ENCODE measurements at places on chromosomes 2 and 18.

- no peak for DNase-seq
Observed at GRCh38 chr2:23502096-23502495, 117.1 kb downstream of the KLHL29 start.

GRCh38 chr2:28766070-28766469, 14.4 kb downstream of the PPP1CB start:
- DNase-seq, result no peak

DNA sequence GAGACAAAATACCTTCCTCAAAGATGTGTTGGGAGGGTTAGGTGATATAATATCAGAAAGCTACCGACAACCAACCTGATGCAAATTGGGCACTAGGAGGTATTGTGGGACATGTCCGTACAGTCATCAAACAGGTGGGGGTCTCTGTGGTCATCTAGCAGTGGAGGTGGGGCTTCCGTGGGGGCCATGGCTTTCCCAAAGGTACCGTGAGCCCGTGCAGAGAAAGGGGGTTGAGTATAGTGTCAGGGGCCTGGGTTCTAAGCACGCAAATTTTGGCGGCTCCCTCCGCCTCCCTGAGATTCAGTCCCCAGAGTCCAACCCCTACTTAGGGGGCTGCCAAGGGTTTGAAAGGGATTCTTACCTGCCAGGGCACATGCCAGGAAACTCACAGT, 32.6 kb downstream of the HJURP start:
- no peak for DNase-seq

DNA sequence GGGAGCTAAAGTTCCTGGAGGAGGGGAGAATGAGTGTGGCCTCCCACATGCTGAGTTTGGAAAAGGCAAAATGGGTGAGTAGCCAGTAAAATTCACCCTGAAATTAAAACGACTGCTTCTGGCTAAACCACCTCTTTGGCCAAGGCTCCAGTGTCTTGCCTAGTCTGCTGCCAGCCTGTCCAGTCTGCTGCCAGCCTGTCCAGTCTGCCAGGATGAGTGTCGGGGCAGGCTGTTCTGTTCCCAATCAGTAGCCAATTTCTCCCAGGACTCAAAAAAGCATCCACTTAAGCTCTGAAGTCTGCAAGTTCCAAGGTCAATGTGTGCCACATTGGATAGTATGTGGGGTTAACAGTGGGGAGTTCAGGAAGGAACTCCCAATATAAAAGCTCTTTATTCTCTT, 134.6 kb upstream of the KLHL29 start:
- DNase-seq, result peak; percentile 45

GRCh38 chr18:10354241-10354811, 100.1 kb upstream of the APCDD1 start:
- peak; percentile 63 for DNase-seq

DNA sequence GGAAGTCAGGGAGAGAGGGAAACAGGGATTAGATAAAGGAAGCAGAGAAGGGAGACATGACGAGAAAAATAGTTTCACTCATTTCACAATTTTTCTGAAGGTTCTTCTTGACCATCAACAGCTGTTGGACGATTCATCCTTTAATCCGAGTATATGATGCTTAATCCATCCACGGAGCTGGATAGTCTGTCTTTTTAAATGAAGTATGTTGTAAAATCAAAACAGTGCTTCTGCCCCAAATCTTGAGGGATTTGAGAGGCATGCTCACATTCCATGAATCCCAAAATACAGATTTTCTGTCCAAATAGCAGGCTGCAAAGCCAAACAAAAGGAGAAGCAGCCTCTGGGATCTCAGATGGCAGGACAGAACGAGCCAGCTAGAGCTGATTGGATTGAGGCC, 47.5 kb downstream of the EPAS1 start:
- no peak for DNase-seq

- no peak for DNase-seq
Observed at GRCh38 chr18:66193938-66194337, 410.0 kb downstream of the CDH19 start.

- no peak for DNase-seq
Observed at GRCh38 chr2:59701271-59701994, 852.0 kb downstream of the BCL11A start.

GRCh38 chr2:128593879-128594650, 275.4 kb upstream of the HS6ST1 start:
- DNase-seq, result no peak

DNA sequence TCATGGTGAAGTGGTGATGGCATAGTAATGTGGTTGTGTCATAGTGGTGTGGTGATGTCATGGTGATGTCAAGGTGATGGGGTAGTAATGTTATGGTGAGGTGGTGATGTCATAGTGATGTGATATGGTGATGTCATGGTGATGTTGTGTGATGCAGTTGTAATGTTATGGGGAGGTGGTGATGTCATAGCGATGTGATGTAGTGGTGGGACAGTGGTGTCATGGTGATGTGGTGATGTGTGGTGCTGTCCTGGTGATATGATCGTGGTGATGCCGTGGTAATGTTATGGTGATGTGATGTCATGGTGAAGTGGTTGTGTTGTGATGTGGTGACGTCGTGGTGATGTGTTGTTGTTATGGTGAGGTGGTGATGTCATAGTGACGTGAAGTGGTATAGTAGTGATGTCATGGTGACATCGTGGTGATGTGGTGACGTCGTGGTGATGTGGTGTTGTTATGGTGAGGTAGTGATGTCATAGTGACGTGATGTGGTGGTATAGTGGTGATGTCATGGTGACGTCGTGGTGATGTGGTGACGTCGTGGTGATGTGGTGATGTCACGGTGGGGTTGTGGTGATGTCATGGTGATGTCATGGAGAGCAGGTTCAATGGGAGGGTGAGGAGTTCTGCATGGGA, 242.7 kb upstream of the MYT1L start:
- DNase-seq, result no peak

DNA sequence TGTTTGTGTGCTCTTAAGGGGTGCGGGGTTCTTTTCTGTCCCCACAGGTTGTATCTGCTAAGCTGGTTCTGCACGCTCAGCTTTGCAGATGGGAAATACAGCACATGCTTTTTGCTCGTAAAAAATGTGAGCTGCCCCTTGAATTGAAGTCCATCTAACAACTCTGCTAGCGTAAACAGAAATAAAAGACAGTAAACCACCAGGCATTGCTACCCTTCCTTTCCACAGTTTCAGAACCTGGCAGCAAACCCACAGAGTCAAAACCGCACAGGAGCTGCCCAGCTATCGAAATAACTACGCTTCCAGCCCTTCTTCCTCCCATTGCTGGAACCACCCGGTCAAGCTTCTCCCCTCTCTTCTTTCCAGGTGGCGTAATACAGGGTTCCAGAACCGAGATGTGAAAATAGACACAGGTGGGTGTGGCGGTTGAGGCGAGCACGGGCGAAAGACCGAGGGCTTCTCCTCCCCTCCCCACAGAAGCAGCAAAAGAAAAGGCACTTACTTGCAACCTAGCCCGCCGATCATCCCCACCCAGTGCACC, 479 bp downstream of the SCN9A start:
- no peak for DNase-seq

DNA sequence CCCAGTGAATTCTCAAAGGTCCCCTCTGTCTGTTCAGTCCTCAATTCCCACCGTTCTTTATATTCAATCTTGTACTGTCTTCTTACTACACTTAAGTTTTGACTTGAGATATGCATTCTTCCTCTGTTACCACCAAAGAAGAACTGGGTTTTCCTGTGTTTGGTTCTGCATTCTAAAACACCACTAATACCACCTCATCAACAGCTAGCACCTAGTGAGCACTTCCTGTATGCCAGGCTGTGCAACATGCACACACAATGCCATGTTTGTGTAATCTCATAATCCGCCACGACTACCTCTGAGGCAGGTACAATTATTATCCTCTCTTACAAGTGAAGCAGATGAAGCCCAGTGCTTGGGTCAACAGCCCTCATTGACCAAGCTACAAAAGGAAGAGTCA, 11.8 kb upstream of the CTAGE1 start:
- no peak for DNase-seq

- no peak for DNase-seq
Observed at GRCh38 chr2:177352441-177353186, 40.0 kb upstream of the AGPS start.

GRCh38 chr2:211068108-211068780, 511.8 kb downstream of the CPS1 start:
- DNase-seq, result no peak

- no peak for DNase-seq
Observed at GRCh38 chr2:12429779-12430406, 286.8 kb upstream of the TRIB2 start.

DNA sequence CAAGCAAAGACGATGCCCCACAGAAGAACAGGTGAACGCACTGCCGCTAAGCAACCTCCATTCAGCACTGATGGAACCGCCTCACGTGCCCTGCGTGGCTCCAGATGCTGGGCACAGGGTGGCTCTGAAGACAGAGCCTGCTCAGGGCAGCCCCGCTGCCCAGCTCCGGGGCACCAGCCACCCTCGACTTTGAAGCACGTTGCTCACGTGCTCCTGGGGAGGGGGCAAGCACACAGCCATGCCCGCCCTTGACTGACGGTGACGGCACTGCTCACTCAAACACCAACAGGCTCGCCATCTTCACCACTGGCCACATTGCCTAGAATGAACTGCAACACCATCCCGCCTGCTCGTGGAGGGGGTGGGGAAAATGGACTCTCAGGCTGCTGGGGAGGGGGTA, 251.3 kb downstream of the HDAC4 start:
- no peak for DNase-seq

- DNase-seq, result no peak
Observed at GRCh38 chr2:26355038-26355995, 8.7 kb upstream of the ADGRF3 start.

GRCh38 chr2:229340086-229340760, 69.1 kb upstream of the PID1 start:
- DNase-seq, result no peak

DNA sequence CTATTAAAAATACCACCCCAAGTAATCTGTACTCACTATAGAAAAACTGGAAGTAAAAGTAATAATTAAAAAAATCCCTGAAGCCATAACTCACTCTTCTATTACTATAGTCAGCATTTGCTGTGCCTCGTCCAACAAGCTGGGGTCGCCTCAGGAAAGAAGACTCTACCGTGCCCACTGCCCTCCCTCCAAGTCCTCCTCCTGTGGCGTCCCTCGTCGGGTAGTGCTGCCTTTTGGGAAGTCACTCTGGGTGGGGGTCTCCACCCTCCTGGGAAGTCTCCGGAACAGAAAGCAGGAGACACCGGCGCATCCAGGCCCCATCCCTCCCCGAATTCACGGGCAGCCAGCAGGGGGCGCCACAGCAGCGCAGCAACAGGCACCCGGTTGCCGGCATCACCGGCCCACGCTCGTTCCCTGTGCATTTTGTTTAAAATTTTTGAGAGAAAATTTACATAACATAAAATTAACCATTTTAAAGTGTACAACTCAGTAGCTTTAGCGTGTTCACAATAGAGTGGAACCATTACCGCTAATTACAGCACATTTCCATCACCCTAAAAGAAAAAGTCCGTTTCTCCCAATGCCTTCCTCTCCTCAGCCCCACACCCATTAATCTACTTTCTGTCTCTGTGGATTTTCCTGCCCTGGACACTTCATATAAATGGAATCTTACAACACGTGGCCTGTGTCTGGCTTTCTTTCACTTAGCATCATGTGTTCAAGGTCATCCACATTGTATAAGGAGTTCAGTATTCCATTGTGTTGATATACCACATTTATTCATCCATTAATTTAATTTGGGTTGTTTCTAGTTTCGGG, 62.2 kb downstream of the ADNP2 start:
- no peak for DNase-seq

GRCh38 chr2:44778221-44778654, 163.3 kb upstream of the SIX3 start:
- DNase-seq, result no peak

DNA sequence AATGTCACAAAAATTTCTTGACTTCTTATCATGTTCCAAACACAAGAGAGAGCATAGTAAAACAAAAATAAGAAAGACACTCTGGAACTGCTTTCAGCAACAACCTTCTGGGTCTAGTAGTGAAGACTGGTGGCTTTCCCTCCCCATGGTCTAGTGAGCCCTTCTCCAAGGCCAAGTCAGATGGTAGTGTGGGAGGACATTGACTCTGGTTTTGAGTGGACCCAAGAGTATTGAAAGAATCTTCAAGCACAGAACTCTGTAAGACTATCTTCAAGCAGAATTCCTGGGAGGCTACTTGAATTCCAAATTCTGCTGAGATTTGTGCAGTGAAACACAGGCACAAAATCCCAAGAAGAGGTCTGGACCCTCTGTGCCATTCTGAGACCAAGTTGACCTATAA, 21.1 kb downstream of the ANTXR1 start:
- DNase-seq, result no peak

DNA sequence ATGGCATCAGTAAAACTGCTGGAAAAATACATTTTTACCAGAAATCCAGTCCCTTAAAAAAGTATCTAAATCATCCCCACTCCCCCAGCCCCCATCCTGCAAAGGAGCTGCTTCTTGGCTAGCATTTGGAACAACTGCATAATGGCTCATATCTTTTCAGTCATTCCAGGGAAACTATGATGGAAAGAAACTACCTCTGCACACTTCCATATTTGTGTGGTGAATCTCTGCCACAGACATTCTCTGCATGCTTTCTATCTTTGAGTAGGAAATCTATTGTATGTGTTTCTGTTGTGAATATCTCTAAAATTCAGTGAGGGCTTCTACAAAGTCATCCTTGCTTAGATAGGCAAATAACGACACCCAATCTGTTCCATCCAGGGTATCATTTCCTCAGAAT, 632.3 kb downstream of the LRP1B start:
- DNase-seq, result no peak

DNA sequence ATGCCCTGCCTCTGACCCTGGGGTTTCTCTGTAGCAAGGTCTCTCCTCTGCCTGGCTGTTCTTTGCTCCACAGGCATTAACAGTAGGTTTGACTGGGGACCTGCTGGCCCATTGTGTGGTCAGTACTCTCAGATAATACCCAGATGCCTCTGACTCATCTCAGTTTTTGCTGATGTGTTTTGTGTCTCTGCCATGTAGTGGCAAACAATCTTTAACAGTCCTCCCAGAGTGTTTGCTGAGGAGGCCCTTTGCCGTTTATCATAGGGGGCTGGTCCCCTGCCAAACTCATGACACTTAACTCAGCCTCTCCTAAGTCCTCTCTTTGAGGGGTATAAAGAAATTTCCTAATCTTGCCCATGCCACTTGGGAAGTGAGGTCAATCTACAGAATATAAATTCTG, 793.7 kb upstream of the FANCL start:
- DNase-seq, result no peak

DNA sequence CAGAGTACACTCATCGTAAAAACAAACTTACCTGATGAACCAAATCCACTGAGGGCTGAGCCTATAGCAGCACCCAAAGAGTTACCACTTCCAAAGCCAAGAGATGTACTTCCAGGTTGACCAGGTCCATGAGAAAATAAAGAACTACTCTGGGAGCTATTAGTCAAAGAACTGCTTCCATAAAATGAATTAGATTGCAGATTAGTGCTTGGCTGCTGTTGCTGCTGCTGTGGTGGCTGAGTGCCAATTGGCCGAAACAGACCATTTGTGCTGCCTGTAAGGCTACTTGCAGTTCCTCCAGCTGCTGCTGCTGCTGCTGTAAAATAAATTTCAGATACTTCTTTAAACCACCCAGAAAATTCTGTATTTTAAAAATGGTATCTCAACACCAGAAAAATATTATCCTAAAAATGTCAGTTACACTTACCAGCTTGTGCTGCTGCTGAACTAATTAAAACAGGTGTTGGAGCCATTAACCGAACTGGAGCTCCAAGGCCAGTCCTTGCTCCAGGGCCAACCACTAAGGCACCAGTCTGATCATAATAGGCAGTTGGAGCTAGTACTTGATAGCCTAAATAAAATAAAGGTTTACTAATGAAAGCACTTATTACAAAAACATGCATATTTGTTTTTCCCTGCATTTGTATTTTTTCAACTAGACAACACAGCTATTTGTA, 58.1 kb upstream of the SDC1 start:
- DNase-seq, result peak; percentile 8

GRCh38 chr2:158557752-158558151, 101.0 kb downstream of the PKP4 start:
- DNase-seq, result no peak

Data from NCI-H446 treated with DMSO at 0.1 percent for 48 hours (cell line).